ENCODE measurements at places on chromosomes 6 and 20.
A peak's percentile ranks its signal among the peaks of the same experiment; 100 is the strongest.

GRCh38 chr6:145329257-145329656 is 406.1 kb downstream of the EPM2A start:
- DNase-seq, result no peak

DNA sequence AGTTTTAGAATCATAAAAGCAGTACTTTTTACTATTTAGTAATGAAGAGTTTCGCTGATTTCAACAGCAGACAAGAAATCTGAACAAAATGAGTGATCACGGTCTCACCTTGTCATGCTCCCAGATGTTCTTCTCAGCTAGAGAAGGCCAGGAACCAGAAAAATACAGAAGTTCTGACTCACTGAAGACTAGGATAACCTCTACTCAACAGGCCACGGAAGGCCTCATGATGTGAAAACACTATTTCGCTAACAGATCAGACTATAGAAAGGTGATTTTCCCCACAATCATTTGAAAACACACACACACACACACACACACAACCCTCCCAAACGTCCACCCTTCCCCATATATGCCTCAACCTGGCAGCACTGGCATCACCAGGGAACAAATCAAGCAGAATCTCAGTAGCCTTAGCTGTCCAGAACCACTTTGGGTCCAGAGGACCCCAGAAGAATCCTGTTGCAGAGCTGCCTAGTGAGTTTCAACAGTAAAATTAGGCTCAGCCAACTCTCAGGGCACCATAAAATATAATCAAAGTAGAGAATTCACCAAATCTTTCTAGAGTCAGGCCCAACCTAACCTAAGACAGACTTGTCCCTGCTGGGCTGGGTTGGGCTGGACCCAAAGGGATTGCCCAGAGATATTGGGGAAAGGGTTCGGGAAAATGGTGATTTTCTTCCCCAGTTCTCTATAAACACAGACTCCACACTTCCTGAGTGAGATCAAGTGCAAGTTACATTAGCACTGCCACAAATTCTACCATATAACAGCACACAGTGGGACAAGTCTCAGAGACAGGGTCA is 7.9 kb downstream of the EXOC2 start:
- DNase-seq, result no peak

- DNase-seq, result no peak
Measured at GRCh38 chr20:47605673-47606413, 104.2 kb downstream of the NCOA3 start.

DNA sequence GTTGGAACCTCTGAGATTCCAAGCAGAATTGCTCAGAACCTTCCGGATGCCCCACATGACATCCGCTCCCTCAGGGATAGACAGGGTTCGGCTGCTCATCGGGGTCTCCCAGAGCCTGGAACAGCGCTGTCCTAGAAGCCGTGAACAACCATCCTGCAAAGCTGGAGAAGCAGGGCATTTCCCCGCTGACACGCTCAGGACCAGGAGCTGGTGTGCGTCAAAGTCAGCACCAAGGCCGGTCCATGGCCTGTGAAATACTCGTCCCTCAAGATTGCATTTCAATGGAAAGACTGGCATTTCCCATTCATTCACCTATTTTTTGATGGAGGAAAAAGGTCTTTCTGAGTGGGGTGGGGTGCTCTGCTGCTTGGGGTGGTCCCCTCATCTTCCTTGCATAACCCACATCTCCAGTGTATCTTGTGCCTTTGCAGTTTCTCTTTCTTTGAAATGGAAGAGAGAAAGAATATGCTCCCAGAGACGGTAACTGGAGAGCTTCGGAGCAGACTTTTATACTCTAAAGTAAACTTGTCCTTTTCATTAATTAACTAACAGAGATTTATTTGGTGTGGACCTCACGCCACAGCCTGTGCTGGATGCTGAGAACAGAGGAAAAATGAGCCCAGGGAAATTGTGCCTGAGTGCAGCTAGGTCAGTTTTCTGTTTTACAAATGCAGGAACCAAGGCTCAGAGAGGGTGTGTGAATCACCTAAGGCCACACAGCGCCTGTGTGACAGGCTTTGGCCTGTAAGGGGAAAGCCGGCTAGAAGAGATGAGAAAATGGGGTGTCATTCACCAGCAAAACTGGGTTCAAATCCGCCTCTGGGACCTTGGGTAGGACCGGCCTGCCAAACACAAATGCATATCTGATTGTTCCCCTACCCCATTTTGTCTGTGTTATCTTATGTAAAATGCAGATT is 52.4 kb downstream of the RBM38 start:
- DNase-seq, result no peak

DNA sequence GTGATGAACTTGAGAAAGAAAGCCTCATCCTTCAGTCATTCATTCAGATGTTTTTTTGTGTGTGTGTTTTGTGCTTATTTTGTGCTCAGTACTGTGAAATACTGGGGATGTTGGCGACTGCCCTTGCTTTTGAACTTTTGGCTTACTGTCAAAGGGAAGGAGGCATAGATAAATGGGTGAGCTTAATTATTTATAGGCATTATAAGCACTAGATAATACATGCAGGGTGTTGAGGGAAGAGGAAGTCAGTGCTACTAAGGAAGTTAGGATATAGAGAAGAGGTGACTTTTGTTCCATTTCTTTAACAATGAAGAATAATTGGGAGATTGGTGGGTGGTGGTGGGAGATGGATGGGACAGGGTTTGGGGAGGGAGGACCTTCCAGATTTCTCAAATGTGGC is 23.6 kb downstream of the XRN2 start:
- DNase-seq, result no peak

- DNase-seq, result no peak
Measured at GRCh38 chr20:3172126-3172932, 1.0 kb downstream of the LZTS3 start.

GRCh38 chr6:63636518-63637021 is 968 bp downstream of the PHF3 start:
- DNase-seq, result peak; percentile 60

DNA sequence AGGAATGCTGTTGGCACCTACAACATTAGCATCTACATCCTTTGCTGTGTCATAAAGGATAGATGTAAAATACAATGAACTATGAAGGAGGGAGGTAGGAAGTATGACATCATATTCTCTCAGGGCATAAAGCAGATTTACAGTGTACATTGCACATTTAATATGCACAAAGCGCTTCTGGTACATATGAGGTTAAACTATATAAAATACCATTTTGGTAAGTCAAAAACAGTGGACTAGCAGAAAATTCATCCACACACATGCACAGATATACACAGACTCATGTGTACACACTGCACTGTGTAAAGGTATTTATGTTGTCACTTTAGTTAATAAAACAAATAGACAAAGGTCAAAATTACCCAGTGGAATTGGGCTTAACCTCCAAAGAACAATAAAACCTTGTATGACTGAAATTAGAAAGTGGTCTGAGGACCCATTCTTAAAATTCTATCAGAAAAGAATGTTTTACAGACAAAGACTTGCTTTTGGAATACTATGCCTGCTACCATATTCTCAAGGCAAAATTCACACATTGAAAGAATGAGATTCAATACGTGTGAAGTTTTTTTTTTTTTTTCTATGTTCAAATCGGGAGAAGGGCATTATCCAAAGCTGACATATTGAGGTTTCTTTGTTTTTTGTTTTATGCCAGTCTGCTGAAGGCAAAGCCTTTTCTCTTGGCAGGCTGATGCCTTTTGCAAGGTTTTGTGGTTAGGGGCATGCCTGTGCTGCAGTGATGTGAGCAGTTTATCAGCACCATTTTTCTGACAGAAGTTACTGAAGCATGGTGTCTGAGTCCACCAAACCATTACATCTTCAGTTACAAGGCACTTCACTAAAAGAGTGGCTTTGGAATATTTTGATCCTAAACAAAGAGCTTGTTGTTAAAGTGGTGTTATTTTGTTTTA is 199.0 kb downstream of the PLCB1 start:
- DNase-seq, result no peak

- DNase-seq, result no peak
Measured at GRCh38 chr6:151749341-151749740, 58.1 kb upstream of the ESR1 start.

DNA sequence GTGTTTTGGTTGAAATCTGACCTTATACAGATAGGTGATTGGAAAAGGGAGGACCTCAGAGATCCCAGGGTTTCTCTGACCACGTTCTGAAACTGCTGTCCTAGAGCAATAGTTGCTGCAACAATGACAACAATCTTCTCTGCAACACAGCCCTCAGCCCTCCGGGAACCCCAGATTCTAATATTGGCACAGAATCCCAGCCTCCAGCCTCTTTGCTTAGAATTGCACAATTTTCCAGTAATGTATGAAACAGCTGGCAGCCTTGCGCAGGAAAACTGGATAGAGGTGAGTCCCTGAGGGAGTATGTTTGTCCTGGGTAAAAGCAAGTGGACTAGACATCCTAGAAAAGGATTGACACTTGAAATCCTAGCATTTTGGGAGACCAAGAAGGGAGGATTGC is 30.4 kb upstream of the PNRC1 start:
- DNase-seq, result no peak

- no peak for DNase-seq
Measured at GRCh38 chr6:164039954-164040375, 625.4 kb downstream of the QKI start.

DNA sequence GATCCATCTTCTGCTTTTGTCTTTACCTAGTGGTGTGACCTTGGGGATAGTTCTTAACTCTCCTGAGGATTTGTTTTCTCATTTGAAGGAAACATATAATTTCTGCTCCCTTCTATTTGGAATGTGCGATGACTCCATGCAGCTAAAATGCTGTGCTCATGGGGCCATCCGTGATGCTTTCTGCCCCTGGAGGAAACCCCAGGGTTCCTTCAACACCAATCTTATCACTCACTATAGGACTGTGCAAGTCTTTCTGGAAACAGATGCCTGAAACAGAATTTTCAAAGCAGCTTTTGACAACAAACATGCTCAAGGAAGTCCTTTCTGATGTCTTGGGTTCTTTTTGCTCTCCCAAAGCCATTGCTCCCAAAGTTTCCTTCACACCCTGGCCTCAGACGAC is 128.8 kb upstream of the GGTLC1 start:
- no peak for DNase-seq

- no peak for DNase-seq
Measured at GRCh38 chr20:15838466-15838865, 734.8 kb downstream of the KIF16B start.

DNA sequence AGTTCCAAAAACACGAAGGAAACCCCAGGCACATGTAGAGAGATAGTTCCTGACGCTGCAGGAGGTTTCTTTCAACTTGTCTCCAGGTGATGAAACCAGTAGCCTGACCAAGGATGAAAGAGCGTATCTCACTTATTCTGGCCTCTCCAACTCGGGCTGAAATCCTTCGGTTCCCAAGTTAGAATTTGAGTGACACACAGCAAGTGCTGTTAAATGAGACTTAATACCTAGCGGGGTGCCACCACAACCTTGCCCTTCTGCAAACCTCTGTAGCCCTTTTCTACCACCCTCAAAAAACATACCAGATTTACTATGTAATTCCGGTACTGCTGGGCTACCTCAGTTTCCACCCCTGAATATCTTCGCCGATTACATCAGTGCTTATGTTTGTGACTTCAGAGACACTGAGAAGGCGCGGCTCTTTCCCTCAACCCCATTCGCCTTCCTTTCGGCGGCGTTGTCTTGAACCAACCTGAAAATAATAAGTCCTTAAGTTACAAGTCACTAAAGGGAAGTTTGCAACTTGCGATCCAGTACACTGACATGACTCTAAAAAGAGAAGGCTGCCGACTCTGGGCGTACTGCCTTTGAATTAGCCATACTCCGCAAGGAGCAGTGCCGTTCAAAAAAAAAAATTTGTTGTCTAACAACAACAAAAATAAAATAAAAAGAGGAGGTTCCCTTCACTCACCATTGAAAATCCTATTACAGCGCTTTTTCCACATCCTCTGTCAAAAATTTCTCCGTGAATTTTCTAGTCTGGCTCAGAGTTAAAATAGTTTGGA is 194.9 kb upstream of the ZNF184 start:
- no peak for DNase-seq

GRCh38 chr6:2763876-2764540 is 1.2 kb upstream of the WRNIP1 start:
- no peak for DNase-seq

GRCh38 chr6:6901945-6902344 is 205.8 kb upstream of the RREB1 start:
- no peak for DNase-seq

DNA sequence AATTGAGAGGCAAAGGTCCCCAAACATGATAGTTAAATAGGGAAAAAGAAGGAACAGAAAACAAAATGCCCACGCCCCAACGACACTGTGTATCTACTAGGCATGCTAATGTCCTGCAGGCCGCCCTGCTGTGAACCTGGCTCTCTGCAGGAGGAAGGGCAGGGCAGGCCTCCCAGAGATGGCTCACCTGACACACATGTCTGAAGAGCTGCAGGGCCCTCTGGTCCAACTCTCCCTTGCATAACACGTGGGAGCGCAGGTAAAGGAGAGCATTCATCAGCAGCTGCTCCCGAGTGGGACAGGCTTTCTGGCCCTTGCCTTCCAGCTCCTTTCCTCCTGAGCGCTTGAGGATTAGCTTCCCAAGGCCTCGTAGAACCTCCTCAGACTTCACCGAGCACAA is 53.7 kb upstream of the LYRM2 start:
- DNase-seq, result peak; percentile 1

DNA sequence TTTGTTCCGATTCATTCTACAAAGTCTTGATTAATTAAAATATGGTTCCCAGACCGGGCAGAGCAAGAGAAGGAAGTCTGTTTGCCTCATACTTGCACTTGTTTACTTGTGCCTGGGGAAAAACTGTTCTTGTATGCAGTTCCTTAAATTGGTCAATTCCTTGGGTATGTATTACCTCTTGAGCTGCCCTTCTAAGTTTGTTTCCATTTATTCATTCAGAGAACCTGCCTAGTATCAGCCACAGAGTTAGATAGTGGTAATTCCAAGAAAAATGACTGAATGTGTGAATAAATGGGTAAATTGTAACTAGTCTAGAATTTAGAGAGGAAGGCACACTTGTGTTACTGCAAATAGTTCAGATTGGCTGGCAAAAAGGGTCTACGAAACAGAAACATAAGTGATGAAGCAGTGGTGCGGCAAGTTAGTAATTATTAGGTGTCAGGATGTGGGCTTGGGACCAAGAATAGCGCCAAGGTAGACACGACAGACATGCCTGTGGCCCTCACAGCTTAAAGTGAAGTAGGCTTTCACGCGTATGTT is 525 bp upstream of the MAK start:
- DNase-seq, result no peak

DNA sequence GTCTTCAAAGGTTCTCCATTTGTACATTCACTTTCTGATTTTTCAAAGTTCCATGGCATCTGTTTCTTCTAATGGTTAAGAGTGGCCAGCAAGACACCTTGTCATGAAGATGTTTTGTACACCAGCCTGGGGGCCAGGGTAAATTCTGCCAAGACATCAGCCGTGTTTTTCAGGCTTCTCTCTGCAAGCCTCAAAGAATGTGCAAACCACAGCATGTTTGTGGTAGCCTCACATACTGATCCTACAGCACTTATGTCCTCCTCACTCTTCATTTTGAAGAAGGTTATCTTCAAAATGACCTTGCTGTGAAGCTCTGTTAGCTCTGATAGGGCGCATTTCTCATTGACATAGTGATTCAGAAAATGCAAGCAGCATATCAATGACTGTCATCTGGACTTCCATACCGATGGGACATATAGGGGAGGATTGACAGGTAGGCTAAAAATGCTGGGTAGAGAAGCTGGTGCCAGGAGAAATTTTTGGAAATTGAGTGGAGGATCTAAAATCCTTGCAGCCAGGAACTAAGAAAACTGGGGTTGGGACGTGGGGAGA is 59.3 kb upstream of the SPTLC3 start:
- DNase-seq, result no peak

- peak; percentile 40 for DNase-seq
Measured at GRCh38 chr6:158060455-158061360, 79.0 kb downstream of the SYNJ2 start.

Data from C1 segment of cervical spinal cord (tissue), 14 donors.